ENCODE measurements at places on chromosomes 11 and 22. TPM values are rescaled to one million over a fixed set of nuclear protein-coding genes. Genes with fewer than 3 reads are reported as not detected.

UCP3 gene
- 0.18 TPM for total RNA-seq

BACE1 gene
- 7.9 TPM for total RNA-seq

KCNJ11 gene
- 0.18 TPM for total RNA-seq

ANGPTL5 gene
- not detected for total RNA-seq

RBM7 gene
- 38.3 TPM for total RNA-seq

SCUBE1 gene
- not detected for total RNA-seq

SESN3 gene
- 2.4 TPM for total RNA-seq

MMP11 gene
- total RNA-seq = 8.6 TPM

TYR gene
- not detected for total RNA-seq

FAM118B gene
- total RNA-seq = 27.4 TPM

MRGPRE gene
- not detected for total RNA-seq

C22orf42 gene
- not detected for total RNA-seq

KRTAP5-11 gene
- total RNA-seq = not detected

OR52A1 gene
- not detected for total RNA-seq

MLC1 gene
- 0.09 TPM for total RNA-seq

HYOU1 gene
- 159 TPM for total RNA-seq

ALDH3B2 gene
- not detected for total RNA-seq

GNG3 gene
- not detected for total RNA-seq

FOLR1 gene
- total RNA-seq = not detected

NCR3LG1 gene
- total RNA-seq = 4.4 TPM

MUC5AC gene
- total RNA-seq = not detected

MMP26 gene
- total RNA-seq = not detected
